Activated gamma-delta T cell treated with Interleukin-2 at 50 U/mL for 16 hours (primary cell): ENCODE measurements at places on chromosomes 2 and 18.
A peak's percentile ranks its signal among the peaks of the same experiment; 100 is the strongest.

GRCh38 chr2:144683966-144684365, 164.0 kb upstream of the ZEB2 start:
- DNase-seq = no peak

- DNase-seq = no peak
Observed at GRCh38 chr2:125330133-125330532, 1305.0 kb downstream of the CNTNAP5 start.

GRCh38 chr2:138432971-138433370, 68.6 kb upstream of the SPOPL start:
- no peak for DNase-seq

GRCh38 chr2:220445429-220446105, 818.1 kb downstream of the SLC4A3 start:
- no peak for DNase-seq

DNA sequence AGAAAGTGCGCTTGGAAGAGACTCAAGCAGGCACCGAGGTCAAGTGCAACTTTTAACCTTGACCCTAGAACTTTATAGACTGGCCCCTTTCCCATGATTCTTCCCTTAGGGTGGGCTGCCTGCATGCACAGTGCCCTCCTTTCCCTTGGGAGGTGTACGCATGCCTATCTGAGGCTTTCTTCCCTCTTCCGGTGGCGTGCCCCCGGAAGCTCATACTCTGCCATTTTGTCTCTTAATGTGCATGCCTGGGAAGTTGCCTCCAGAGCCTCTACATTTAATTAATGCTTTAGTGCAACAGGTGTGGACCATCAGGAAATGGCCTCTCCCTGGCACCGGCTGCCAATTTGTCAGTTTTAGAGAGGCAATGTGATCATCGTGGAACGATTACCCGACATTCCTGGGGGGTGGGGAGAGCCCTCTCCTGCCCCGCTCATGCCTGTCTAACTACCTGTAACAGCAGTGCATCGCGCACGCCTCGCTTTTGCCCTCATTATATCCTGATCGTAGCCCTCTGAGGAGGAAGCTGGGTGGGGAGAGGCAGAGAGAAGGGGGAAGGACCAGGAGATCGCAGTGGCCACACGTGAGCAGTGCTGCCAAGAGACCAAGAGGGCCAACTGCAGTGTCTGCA, 194.8 kb downstream of the TFCP2L1 start:
- no peak for DNase-seq

- DNase-seq = no peak
Observed at GRCh38 chr2:224242561-224242960, 159.3 kb downstream of the FAM124B start.

DNA sequence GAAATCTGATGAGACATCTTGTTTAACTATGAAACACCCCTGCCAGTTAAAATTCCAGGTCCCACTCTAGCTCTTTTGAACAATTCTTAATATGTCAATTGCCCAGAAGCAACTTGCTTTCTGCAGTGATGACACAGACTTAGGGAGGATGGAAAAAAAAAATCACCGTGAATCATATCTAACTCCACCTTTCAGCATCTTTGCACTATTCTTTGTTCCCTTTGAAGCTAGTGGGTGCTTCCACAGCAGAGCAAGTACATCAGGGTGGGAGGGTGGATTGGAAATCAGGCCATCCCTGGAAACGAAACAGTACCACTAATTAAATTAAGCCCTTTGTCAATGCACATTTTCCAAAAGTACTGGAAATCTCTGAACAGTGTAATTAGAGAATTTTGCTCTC, 324.3 kb upstream of the MEIS1 start:
- no peak for DNase-seq

GRCh38 chr2:126882181-126882580, 16.5 kb upstream of the TEX51 start:
- no peak for DNase-seq

DNA sequence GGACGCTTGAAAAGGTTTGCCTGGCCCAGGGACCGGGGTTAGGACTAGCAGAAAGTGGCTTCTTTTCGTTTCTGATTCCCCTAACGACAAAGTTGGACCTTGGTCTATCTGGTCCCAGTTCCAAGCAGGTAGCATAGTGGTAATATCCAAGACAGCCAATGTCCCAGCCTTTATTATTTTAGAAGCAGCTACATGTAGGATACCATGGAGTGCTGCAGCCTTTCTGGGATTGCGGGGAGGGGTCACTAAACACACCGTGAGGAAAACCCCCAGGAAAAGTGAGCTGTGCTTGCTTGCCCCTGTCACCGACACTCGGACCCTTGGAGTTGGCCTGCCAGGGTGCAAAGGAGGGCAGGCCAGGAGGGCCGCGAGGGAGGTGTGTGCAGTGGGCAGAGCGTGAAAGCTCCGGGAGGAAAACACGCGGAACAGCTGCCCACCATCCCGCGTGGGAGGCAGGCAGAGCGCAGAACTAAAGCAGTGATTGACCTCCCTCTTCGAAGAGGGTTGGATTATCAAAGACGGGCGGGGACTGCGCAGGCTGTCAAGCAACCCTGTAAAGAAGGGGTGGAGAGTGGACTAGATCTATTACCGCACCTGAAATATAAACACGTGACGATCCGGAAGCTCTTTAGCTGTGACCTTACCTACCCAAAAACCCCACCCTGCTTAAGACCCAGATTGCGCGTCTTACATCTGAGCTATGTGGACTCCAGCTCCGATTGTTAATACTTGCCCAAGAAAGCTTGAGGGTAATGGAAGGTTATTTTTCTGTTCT, 624 bp upstream of the MAP4K3 start:
- peak; percentile 28 for DNase-seq

DNA sequence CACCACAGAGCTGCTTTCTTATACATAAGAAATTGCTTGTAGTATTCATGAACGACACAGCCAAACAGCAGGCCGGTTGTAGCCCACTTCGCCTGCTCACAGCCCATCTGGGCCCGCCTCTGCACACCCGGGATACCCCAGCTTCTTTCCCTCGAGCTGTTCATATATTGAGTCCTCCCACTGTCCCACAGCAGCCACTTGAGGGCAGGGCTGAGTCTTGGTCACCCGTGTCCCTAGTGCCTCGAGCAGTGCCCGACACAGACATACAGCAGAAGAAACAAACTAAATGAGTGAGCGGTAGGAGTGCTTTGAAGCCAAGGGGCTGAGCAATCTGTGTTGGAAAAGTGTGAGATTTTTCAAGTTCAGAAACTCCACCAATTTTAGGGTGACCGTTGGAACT, 251.4 kb downstream of the KLHL29 start:
- no peak for DNase-seq

DNA sequence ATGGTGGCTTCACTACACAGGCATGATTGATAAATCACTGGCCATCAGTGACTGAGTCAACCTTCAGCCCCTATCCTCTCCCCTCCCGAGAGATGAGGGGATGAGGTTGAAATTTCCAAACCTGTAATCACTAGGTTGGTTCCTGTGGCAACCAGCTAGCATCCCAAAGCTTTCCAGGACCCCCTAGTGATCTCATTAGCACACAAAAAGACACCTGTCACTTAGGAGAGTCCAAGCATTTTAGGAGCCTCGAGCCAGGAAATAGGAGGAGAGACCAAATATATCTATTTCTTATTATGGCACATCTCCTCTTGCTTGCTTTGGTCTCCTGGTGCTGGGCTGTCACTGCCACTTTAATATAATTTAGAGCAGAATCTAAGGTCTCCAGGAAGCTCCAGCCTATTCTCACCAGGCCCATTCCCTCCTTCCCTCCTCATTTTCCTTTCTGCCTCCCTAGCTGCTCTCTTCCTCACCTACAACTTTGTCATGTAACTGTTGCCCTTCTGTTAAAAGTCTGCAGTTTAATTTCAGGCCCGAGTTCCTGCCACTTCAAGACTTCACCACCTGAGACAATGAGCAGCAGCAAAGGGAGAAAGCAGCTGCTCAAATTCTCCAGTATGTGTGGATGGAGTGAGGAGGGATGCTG, 33.2 kb upstream of the NAB1 start:
- DNase-seq = no peak

- no peak for DNase-seq
Observed at GRCh38 chr18:37124516-37124915, 295.6 kb downstream of the KIAA1328 start.

DNA sequence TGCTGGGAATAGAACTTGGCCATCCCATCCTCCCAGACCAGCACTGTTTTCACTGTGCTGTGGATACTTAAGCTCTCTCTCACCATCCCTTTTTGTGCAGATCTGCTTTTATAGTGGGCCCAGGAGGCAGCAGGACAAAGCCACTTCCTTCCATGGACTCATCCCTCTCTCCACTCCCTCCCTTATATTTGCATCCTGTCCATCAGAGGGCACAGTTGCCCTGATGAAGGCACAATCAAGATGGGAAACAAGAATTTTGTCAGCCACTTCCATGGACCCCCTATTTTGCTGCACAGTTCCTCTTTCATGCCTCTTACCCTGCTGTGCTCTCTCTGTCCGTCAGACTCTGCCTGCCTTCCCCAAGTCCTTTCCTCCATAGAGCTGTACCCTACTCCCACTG, 338.7 kb downstream of the HRH4 start:
- DNase-seq = no peak

DNA sequence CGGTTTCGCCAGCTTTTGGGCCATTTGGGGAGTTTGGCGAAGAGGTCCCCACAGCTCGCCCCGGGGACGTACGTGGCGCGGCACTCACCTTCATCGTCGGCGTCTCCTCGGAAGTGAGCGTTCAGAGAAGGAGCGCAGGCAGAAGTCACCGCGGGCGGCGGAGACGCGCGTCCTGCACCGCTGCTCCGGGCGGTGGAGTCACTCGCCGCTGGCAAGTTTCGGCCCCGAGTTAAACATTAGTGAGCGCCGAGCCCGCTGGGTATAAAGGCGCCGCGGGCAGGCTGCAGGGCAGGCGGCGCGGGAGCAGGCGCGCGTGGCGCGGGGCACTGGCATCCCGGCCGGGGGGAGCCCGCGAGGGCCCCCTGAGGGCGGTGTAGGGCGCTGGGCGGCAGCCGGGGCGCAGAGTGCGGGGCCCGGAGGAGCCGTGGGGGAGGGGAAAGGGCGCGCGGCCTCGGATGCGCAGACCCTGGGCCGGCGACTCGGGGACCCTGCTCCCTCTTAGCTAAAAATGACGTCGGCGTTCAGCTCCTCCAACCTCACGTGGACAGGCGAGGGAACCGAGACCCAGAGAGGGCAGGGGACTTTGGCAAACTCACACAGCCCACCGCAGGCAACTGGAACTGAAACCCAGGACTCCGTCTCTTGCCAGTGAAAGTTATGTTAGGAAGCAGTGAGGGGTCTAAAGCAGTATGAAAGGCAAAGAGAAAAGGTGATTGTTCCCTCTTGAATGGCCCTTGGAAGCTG, at the start of gene DPP4:
Gene DPP4, minus strand, starts transcription at position 328 of the 744 bp plus-strand sequence. Its CDS starts 234 bp downstream, at position 94.
- peak; percentile 40 for DNase-seq

DNA sequence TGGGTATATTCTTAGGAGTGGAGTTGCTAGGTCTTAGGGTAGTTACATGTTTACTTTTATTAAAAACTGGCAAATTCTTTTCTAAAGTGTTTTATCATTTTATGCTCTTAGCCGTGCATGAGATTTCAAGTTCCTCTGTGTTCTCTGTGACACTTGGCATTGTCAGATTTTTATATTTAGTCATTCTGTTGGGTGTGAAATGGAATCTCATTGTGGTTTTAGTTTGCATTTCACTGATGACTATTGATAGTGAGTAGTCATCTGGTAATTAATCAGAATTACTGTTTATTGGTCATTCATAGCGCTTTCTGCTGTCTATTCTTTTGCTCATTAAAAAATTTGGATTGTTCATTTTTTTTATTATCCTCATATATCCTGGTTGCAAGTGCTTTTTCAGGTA, 34.1 kb downstream of the RAB3GAP1 start:
- DNase-seq = no peak

DNA sequence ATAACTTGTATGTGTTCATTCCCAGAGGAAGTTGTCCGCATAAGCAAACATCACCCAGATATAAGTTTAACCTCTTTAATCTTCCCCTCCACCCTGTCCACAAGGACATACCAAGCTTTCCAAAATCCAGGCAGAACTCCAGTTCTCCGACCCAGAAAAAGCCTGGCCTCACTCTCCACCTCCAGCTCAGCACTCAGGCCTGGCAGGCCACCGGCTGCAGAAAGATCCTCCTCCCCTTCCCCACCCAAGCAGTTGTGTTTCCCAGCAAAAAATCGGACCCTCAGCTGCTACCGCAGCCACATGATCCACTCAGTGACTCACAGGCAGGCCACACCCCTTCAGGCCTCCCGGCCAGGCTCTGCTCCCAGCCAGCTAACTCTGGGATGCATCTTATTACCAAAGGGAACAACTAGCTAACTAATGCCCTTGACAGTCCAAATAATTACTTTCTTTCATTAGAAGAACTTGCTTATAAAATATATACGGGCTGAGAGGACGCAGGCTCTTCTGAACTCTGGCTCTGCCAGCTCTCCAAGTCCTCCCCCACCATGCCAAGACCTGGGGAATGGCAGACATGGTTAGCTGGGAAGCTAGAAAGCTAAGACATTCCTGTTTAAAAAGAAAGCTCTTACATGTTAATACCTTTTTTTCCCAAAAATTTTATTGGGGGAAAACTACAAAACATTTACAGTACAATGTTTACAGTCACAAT, 4.5 kb downstream of the ZFP36L2 start:
- peak; percentile 44 for DNase-seq

DNA sequence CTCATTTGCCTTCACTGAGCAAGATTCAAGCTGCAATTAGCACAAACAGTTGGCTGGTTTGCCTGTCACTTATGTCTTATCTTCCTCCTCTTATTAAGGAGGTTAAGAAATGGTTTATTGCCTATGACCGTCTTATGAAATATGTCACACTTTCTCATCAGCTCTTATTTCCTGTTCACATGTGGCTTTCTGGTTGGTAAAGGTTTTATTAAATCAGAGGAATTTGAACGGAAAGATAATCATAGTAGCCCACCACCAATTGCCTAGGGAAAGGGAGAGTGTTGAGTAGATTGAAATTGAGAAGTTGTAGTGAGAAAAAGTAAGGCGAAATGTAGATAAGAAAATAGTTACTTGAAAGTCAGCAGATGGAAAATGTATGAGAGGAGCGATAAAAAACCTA, 4.2 kb upstream of the IL1R1 start:
- no peak for DNase-seq

- no peak for DNase-seq
Observed at GRCh38 chr2:149768320-149768799, 180.8 kb upstream of the MMADHC start.

DNA sequence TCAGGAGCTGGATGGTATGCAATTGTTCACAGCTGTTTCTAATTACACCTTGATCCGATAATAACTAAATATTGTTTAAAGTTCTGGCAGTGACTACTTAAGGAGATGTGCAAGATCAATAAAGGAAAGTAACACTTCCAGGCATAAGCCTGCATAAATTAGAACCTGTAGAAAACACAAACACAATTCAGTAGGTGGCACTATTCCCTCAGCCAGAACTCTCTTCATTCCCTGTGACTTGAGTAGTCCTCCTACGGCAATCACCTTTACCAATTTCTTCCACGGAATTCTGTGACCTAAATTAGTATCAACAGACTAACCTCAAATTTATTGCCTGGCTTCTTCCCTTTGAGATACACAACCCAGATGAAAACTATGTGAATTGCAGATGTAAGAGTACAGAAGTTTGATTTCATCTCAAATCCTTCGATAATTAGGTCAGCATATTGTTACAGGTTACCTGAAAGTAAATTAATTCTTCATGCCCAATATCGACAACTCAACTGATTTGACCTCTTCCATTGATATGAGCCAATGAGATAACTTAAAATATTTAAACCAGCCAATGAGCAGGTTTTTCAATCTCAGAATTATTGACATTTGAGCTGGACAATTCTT, 137.8 kb downstream of the PID1 start:
- no peak for DNase-seq
